ENCODE measurements at places on chromosomes 1 and 21.
A peak's percentile ranks its signal among the peaks of the same experiment; 100 is the strongest.

GRCh38 chr1:178076607-178077006, 17.3 kb upstream of the RASAL2 start:
- no peak for DNase-seq

DNA sequence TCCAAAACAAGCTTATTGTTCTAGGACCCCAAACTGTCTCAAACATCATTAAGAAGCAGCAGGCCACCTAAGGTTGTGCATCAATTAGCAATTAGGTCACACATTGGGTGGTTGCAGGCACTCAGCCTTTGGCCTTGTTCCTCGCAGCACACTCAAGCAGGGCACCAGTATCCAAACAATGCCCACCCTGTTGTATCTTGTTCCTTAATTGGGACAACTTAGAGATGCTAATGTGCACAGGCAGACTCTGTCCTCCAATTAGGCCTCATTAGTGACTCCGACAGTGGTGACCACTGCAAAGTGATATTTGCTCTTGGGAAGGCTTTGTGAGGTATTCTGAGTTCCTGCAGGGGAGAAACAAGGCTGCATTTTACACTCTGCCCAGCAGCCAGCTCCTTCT, 515.1 kb upstream of the PTBP2 start:
- DNase-seq, result no peak

DNA sequence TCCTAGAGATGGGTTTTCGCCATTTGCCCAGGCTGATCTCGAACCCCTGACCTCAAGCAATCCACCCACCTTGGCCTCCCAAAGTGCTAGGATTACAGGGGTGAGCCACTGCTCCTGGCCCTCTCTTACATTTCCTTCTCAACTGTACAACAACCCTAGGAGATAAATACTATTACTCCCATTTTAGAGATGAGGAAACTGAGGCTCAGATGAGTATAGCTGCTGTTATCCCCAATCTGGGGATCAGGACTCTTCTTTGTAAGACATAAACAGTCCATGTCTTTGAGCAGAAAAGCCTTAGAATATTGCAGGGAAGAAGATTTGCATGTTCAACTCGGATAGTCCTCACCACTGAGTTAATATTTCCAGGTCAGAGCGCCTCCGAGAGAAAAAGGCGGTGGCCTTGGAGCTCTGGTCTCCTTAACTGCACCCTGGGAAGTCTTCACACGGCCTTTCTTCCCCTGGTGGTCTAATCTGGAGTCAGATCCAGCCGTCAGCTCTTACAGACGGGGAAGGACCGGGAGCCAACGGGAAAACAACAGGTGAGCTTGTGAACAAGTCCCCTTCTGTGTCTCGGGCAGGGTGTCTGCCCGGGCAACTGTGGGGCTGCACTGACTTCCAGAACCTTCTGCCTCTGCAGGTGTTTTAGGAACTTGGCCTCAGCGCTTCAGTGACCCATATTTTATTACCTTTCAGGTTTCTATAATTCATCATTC, 5.9 kb upstream of the OLIG1 start:
- DNase-seq, result no peak

- no peak for DNase-seq
Observed at GRCh38 chr1:160168609-160169369, 17.4 kb downstream of the ATP1A4 start.

- DNase-seq, result no peak
Observed at GRCh38 chr1:185279571-185279970, 37.5 kb downstream of the IVNS1ABP start.

DNA sequence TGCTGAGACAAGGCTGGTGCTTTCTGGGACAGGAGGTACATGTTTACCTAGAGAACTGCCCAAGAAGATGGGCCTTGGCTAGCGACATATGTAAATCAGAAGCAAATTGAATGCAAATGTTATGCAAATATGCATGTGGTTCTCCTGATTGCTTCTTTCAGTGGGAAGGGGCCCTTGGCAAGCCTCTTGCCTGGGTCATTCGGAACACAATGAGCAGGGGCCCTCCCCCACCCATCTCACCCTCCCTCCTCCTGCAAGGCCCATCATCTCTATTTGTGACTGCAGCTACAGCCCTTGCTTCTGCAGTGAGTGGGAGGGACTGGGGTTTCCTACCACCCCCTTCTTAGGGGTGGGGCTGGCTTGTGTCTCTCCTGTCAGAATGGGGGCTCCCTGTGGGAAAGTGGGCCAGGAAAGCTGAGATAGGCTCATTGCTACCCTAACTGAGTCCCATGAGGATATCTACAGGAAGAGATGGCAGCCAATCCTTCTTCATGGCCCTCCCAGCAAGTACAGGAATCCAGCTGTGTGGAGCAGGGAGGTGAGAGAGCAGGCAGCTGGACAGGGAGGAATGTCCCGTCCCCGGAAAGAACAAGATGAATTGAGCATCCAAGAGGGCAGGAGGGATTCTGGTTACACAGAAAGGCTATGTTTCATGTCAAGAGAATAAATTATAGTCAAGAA, 31.0 kb downstream of the FOXD2 start:
- DNase-seq, result no peak

DNA sequence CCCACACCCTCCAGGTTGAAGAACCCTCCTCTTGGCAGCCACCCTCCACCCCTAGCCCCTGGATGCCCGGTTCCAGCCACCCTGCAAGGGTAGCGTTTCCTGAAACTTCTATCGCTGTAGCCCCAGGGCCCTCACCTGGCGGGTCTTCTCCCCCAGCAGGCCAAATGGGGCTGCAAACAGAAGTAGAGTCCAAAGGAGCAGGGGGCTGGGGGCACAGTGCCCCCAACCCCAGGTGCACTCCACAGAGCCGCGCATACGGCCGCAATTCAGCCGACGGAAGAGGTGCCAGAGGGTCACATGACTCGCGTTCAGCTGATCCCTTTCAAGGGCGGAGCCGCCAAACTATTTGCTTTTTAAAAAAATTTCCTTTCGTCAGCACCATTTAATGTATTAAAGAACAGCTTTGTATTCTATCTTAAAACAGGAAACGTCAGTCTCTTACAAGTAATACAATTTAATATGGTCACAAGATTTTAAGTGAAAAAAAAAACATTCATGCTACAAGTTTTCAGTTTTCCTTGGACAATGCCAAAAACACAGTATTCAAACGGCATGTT, at the start of gene GLMP:
GLMP (minus strand) TSS at position 289 of the 557 bp plus-strand sequence; CDS start at position 255, 34 bp downstream.
- DNase-seq, result peak; percentile 36

- peak; percentile 64 for DNase-seq
Observed at GRCh38 chr1:19240673-19241538, 10.4 kb downstream of the EMC1 start.

DNA sequence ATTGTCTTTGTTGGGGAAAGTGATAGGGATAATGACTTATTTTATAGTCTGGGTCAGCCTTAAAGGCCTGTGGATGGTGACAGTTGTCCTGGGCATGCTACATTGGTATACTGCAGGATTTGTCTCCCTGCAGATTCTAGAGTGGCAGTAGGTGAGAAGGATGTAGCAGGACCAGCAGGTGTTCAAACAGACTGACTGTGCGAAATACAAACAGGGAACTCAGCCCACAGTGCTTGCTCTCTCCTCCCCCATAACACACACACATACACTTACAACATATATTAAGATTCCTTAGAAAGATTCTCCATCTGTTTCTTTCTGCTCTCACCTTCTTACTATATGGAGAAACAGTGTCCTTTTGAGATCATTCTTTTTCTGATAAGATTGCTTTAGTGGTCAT, 6.9 kb downstream of the PDE4B start:
- DNase-seq, result no peak

DNA sequence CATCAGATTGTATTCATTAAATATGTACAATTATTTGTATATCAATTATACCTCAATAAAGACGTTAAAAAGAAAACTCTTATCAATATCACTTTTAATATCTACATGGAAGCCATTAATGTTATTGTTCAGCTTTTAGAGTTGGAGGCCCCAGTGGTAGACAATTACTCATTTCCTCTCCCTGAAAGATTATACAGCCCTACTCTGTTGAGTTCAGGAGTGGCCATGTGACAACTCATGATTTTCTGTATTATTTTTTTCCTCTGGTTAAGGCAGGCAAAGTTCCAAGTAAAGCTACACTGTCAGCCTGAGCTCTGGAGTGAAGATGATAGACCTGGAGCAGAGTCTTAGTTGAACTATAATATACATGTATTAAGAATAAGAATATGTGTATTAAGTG, 247.9 kb upstream of the B3GALT2 start:
- no peak for DNase-seq

DNA sequence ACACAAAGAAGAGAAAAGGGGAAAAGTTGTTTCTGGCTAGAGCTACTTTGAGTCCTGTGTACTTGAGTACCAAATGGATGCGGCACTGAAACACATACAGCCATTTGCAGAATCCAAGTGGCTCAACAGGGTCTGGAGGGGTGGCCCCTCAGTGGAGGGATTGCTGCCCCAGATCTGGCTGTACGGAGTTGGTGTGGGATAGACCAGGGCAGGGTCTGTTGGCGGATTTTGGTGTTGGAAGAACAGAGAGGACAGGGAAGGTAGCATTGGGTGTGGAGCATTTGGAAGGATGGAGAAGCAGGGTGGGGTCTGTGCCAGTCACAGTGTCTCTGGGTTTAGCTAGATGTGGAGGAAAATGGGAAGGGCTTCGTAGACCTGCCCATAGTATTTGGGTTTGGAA, 220.5 kb downstream of the CAMTA1 start:
- no peak for DNase-seq

DNA sequence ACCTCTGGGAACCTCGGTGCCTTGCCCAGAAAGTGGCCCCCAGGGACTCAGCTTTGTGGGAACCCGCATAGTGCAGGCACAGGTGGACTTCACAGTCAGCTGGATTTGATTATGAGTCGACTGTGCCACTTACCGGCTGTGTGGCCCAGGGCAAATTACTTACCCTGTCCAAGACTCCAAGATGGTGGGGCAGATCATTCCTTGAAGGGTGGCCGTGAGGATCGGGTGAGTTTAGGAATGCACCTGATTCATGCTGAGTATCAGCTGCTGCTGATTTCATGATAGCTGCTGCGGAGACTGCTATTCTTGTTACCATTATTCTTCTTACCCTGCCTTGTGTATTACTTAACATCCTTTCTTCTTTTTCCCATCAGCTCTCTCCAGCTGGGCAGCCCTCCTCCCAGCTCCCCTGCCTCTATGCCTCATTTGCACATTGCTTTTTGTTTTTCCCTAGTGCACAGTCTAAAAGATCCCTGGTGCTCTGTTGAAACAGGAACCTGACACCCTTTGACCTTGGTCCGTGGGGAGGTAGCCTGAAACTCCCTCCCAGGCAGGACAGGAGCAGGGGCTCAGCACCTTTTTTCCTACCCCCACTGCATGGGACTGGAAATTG, 40.5 kb upstream of the FHAD1 start:
- no peak for DNase-seq

- no peak for DNase-seq
Observed at GRCh38 chr1:6800745-6801144, 15.5 kb downstream of the CAMTA1 start.

DNA sequence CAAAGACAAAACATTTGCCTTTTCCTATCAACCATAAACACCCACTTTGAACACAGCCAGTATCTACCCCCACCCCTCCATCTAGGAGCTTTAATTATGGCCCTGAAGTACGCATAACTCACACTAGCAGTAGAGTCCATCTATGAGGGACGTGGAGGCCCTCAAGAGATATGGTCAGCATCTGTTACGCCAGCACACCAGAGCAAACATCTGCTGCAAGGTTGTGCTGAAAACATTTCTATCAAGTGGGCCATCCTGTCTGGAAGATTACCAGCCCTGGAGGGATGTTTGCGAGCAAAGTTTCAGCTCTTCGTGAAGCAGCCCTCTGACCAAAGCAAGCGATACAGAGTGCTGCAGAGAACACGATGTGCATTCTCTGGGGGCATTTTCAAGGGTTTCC, 74.6 kb downstream of the SLC45A1 start:
- no peak for DNase-seq

DNA sequence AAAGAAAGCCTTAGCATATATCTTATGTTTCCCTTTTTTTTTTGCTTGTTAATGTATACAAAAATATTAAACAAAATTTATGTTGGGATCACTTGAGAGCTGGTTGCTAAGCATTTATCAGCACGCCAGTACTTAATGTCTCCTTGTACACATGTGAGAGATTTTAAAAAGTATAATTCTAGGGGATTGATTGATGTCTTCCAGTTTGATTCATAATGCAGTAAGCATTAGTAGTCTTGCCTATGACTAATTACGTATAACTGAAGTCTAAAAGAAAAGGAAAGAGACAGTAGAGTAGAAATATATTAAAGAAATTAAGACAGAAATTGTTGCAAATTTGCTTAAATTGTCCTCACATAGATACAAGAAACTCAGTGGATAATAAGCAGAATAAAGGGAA, 1630.4 kb upstream of the B3GALT2 start:
- DNase-seq, result no peak

DNA sequence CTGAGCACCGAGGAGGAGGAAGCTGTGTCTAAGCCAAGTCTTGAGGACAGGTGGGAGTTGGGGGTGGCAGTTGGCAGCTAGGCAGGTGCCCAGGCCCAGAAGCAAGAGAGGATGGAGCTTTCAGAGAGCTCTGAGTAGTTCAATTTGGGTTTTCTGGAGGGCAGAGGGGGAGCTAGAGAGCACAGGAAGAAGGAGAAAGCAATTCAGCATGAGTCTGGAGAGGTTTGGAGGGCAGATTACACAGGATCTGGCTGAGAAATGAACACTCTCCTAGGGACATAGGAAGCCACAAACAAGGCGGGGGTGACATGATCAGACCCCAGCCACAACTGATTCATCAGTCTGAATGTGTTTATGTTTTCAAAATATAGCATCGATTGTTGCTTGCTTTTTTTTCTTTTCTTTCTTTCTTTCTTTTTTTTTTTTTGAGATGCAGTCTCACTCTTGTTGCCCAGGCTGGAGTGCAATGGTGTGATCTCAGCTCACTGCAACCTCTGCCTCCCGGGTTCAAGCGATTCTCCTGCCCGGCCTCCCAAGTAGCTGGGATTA, 23.8 kb downstream of the PTPRF start:
- no peak for DNase-seq

DNA sequence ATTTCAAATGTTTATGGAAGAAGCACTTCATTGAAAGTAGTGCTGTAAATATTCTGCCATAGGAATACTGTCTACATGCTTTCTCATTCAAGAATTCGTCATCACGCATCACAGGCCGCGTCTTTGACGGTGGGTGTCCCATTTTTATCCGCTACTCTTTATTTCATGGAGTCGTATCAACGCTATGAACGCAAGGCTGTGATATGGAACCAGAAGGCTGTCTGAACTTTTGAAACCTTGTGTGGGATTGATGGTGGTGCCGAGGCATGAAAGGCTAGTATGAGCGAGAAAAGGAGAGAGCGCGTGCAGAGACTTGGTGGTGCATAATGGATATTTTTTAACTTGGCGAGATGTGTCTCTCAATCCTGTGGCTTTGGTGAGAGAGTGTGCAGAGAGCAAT, 10.7 kb downstream of the TARDBP start:
- DNase-seq, result no peak

DNA sequence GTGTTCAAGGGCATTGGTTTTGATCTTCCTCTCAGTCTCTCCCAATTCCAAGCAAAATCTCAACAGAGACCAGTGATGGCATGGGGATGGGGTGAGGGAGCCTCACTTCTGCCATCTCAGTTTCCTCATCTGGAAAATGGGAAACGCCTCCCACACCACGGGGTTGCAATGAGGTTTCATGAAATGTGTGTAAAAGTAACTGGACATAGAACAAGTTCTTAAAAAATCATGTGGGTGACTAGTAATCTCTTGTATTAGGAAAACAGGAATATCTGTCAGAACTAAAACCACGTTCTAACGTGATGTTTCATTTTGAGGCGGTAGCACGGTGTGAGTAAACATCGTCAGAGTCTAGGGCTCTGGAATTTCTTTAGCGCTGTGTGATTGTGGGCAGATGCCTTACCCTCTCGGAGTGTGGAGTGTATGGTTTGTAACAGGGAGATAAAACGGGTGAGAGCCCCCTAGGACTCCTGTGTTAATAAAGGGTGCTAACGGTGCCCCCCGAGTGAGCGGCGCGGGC, 55.5 kb upstream of the DNAJC6 start:
- DNase-seq, result no peak

All from activated T-cell treated with anti-CD3 and anti-CD28 coated beads for 24 hours (primary cell).